ENCODE measurements at places on chromosomes 5 and 9.

- no peak for DNase-seq
These were observed 33.2 kb downstream of the YTHDC2 start for GRCh38 chr5:113546703-113547183.

DNA sequence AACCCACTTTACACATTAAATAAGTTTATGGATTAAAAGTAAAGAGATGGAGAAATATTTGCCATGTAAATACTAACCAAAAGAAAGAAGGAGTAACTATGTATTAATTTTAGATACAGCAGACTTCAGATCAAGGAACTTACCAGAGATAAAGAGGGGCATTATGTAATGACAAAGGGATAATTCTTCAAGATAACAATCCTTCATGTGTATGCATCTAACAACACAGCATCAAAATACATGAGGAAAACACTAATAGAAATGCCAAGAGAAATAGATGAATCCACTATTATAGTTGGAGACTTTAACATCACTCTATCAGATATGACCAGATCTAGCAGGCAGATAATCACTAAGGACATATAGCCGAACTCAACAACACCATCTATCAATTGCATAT lies 149.8 kb upstream of the ANKRD55 start:
- no peak for DNase-seq

DNA sequence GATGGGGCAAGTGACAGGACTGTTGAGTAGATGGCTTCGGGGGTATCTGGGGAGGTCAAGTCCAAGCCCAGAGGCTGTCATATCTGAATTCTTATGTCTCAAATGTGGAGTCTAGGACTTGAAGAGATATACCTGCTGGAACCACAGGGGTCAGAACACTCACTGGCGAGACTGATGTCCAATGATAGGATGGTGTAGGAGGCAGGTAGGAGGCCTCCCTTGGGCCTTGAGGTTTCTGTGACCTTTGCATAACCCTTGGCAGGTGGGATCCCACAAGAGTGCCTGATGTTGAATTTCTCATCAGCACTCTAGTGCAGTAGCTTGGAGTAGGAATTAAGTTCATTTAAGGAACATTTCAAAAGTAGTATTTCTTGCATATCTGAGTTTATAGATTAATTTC lies 2.8 kb downstream of the CCL21 start:
- no peak for DNase-seq

GRCh38 chr5:5667136-5667554 lies 244.7 kb downstream of the ICE1 start:
- DNase-seq: no peak

- DNase-seq: no peak
These were observed 601.4 kb upstream of the TLE4 start for GRCh38 chr9:78970375-78970774.

- peak; percentile 97 for DNase-seq
These were observed 72.0 kb downstream of the ZFAND5 start for GRCh38 chr9:72292874-72293607.

DNA sequence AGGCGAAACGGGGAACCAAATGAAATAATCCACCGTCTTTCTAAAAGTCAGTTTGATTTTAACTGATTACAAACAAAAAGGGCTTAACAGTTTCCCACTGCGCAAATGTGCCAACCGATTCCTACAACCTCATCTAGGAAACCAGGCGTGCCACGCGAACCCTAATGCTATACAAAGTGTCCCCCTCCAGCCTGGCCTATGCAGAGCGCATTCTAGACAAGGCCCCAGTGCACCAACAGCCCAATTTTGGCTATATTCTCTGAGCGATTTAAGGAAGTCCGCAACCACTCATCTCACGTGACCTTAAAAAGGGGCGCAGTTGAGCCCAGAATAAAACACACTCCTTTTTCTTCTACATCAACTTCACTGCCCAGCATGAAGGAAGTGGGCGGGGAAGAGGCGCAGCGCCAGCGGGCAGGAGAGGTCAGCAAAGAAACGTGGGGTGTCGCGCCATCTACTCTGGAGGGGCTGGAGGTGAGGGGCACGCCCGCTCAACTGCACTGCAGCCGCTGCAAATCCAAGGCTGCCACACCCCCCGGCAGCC lies 779 bp downstream of the FAM13B start:
- DNase-seq: peak; percentile 72

- no peak for DNase-seq
These were observed 559.9 kb downstream of the PSAT1 start for GRCh38 chr9:78856781-78857180.

- no peak for DNase-seq
These were observed 459.2 kb upstream of the RGMB start for GRCh38 chr5:98314292-98314691.

- no peak for DNase-seq
These were observed 79.4 kb downstream of the NPR3 start for GRCh38 chr5:32790411-32790951.

DNA sequence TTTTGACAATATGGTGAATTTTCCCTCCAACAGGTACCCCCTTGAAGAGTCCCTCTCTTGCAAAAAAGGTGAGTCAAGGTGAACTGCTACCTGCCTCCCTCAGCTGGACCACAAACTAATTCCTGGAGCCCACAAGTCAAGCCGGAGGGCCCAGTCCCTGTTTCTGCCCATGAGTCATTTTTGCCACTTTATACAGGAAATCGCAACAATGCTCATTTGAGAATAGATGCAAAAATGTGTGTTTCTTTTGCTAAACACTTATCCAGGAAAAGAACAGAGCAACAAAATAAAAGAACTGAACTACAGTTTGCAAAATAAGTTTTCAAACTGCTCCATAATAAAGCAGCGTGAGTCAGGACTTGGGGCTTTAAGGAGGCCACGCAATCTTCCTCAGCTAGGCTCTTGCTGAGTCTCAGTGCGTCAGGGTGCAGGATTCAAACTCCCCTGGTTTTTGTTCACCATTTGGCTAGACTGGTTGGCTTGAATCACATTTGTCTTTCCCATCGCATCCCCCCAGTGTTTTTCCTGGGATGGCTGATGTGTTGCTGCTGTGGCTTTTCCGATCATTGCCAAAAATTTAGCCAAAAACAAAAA lies 102.7 kb downstream of the GOLPH3 start:
- no peak for DNase-seq

DNA sequence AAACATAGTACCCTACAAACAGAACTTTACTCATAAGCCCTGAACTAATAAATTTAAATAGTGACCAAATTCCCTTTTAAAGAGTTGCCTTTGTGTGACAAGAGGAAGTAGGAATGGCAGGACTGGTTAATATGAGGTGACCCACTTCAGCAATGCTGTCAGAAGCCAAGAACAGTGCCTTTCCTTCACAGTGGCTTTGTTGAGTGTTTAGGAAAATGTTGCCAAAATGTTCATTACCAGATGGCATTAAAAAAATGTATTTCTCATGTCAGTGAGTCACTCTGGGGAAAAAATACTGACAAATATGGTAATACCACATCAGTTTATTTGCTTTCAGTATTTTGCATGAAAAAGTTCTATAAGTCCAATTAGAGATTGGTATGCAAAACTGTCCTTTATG lies 103.3 kb downstream of the DIRAS2 start:
- no peak for DNase-seq

GRCh38 chr5:128586848-128587247 lies 48.8 kb upstream of the FBN2 start:
- DNase-seq: no peak

GRCh38 chr5:92945605-92946097 lies 635.4 kb downstream of the NR2F1-AS1 start:
- DNase-seq: no peak

DNA sequence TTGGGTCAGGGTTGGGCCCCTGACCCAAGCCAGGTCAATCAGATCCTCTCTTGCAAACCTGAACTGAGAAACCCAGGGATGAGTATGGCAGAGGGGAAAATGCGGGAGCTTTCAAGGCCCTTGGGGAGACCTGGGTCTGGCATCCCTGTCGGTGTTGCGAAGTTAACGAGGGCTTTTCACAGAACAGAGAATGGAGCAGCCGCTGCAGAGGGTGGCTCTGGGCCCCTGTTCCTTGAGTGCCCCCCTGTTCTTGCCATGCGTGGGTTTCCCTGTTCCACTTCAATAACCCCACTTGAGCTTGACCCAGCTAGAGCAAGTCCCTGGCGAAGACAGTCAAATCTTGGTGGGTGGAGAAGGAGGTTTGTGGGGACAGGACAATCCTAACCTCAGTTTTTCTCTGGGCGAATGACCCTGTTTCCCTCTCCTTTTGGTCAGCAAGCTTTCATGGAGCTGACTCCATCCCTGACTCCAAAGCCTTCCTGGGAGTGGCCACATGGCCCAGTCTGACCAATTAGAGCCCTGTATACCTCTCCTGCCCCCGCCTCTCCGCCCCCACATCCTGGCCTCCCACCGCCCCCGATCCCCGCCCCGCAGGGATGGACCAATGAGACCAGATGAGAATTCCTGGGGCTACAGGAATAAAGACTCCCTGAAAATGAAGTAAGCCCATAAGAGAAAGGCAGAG lies 2.9 kb upstream of the VDAC1 start:
- DNase-seq: no peak

DNA sequence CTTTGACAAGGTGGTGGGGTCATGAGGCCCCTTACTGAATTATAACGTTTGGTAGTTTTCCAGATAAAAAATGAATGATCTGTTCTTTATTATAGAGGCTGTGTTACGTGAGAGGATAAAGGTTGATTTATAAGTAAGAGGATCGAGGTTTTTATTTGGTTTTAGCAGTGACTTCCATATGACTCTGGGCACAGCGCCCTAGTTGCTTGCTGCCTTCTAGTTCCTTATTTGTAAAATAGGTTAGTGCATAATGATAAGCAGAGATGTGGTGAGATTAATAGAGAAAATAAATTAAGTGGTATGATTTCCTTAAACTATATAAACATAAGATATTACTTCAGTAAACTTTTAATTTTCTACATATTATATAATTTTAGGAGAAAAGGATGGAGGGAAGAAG lies 29.8 kb downstream of the MRRF start:
- no peak for DNase-seq

DNA sequence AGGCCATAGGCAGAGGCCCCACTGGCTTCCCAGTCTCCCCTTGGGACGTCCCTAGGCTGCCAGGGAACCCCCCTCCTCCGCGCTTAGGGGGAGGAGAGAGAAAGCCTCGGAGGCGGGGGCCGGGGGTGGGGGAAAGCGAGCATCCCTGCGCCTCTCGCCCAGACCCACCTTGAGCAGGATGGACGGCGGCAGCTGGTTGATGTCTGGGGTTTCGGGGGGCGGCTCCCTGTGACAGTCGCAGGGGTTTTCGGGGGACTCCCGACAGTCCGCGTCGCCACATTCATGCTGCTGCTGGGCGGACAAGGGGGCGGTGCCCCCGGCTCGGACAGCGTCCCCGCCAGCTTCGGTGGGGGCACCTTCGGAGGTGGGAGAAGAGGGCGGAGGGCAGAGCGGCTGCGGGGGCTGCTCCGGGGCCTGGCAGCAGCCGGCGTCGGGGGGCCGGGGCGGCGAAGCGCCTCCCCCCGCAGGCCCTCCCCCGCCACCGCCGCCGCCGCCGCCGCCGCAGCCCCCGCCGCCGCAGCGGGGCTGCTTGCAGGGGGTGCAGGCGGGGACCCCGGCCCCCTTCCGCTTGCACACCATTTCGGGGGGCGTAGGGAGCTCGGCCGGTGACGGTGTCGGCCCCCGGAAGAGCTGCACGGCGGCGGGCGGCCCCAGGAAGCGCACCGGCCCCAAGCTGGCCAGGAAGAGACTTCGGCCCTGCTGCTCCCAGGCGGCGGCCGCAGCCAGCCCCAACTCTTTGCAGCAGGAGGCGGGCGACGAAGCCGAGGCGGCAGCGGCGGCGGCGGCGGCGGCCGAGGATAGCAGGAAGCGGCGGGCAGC lies 1.2 kb downstream of the FBXL17 start:
- peak; percentile 20 for DNase-seq

GRCh38 chr5:132763181-132764036 lies 13.6 kb downstream of the SEPTIN8 start:
- peak; percentile 36 for DNase-seq

DNA sequence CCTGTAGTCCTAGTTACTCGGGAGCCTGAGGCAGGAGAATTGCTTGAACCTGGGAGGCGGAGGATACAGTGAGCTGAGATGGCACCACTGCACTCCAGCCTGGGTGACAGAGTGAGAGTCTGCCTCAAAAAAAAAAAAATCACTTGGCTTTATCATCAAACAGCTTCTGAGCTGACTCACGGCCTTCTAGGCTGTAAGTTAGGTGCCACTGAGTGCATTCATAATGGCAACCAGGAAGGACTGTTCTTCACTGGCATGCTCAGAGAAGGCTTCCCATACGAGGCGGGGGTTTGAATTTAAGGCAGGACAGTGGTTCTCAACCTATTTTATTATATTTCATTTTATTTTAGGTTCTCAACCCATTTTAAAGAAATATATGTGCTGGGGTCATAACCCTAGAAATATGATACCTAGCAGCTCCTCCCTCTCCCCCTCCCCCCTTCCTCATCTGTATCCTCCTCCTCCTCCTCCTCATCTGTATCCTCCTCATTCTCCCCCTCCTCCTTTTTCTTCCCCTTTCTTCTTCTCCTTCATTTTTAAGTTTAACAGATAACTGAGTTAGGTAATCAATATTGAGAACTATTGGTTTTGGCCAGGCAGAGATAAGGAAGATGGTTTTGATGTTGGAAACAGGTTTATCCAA lies 19.0 kb upstream of the LHFPL2 start:
- no peak for DNase-seq

DNA sequence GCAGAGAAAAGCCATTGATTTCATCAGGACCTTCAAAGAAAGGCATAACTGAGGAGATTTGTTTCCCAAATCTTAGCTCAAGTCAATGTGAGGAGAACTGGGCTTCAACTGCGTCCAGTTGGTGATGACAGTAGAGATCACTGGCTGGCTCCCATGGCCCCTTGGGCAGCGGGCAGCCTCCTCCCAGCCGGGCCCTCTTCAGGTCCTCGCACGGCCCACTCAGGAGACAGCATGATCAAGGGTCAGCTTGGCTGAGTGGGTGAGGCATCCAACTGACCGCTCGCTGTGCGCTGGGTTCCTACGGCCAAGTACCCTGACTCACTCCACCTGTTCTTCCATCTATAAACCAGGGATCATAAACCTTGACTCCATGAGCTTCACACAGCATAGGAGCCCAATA lies 274.0 kb downstream of the NSG2 start:
- DNase-seq: no peak

All from inflammatory macrophage treated with lipopolysaccharide for 4 hours (primary cell).